NCI-H524 (cell line): ENCODE measurements at places on chromosomes 12 and 14.

DNA sequence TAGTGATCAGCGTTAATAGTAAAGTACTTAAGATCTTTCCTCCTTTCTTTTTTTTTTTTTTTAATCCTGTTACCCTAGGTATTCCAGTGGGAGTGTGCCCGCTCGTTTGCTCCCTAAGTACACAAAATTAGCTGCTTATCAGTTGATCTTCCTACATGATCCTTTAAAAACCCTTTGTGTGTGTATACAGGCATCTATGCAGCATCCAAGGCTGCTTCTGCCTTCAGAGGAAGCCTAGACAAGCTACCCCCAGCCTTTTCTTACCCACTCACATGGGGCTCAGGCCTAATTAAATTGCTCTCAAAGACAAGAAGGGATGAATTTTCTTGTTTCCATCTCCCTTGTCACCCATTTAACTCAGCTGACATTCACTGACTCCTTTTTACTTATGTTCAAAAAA is 343.4 kb upstream of the LMO3 start:
- DNase-seq = peak; percentile 33

GRCh38 chr12:104596134-104596799 is 139.5 kb downstream of the CHST11 start:
- no peak for DNase-seq

GRCh38 chr12:97474161-97474560 is 11.6 kb downstream of the RMST start:
- no peak for DNase-seq

DNA sequence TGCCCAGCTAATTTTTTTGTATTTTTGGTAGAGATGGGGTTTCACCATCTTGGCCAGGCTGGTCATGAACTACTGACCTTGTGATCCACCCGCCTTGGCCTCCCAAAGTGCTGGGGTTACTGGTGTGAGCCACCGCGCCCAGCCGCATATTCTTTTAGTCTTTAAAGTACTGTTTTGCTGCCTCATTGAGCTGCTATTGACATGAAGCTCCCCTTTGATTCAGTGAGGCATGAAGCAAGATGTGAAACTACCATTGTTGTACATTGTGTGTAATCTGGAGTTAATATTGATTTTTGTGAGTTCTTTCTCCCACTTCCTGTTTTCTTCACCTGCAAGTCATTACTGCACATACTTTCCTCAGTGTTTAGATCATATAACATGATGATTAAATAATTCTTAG is 80.8 kb downstream of the MNAT1 start:
- no peak for DNase-seq

DNA sequence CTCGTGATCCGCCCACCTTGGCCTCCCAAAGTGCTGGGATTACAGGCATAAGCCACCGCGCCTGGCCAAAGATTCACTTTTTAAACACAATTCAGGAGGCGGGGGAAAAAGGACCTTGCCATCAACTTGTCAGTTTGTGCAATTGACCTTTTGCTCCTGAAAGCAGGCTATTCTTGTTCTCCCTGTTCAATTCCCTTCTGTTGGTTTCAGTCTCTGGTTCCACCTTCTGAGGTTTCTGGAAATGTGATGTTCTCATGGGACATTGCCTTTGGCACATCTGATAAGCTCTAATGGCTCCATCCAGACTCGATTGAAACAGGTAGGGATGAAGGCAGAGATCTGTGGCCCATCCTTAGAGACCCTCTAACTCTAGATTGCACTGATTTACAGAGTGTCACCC is 17.9 kb upstream of the CCDC85C start:
- no peak for DNase-seq

GRCh38 chr12:30201301-30202160 is 417.8 kb upstream of the TMTC1 start:
- peak; percentile 41 for DNase-seq

DNA sequence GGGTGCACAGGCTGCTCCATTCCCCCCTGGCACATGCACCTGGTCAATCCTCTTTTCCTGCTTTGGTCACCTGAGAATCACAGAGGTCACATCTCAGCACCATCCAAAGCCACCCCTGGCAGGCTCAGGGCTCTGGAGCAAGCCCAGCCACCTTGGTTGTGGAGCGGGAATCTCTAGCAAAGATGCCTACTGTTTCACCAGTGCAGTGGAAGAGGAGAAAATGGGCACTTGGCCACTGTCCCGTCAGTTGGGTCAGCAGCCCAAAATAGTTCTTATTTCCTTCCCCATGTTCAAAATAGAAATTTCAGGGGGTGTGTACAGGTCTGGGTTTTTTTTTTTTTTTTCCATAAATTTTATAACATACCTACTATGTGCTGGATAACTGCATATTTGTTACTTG is 18.3 kb downstream of the RTL1 start:
- DNase-seq = no peak

DNA sequence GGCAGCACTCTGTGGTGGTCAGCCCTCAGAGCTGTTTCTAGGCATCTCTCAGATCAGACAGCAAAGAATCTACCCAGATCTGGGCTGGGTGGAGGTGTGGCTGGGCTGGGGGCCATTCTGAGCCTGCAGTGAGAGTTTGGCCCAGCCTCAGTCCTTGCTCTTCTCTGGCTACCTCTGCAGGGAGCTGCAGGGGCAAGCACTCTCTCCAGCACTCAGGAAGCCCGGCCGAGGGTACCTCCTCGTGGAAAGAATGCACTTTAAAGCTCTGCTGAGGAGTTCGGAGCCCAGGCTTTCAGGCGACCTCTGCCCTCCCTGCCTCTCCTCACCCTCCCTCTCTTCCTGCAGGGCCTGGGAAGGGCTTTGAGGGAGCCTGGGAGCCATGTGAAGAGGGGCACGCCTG is 31.2 kb downstream of the IL31 start:
- DNase-seq = no peak

- no peak for DNase-seq
These were observed 2.7 kb downstream of the CD163L1 start for GRCh38 chr12:7441216-7441615.

DNA sequence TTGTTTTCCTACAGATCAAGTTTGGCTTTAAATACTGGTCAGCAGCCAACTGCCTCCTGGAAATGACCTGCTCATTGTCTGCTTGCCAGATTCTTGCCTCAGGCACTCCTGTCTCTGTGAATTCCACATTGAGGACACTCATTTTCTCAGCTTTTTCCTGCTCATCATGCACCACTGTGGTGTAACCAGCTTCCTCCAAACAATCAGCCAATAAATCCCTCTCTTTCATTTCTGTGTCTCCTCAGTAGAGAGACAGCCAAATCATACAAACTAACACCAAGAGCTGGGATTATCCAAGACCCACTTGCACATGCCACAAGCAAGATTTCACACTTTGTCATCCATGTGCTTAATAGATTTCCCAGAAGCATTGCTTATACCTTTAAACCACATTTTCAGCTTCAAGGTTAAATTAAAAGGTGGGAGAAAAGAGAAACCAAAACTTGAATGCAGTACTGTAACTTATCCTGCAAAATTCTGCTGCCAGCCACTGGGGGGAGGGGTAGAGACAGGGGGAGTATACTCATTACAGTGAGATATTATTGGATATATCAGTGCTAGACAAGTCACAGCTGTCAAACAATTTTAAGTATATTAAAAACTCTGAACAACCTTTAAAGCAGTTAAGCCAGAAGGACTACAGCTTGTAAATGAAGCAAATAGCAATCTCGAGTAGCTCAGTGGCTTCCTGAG is 105.0 kb downstream of the PPP2R5E start:
- DNase-seq = peak; percentile 91

GRCh38 chr14:64772397-64772950 is 68.2 kb downstream of the PLEKHG3 start:
- no peak for DNase-seq

DNA sequence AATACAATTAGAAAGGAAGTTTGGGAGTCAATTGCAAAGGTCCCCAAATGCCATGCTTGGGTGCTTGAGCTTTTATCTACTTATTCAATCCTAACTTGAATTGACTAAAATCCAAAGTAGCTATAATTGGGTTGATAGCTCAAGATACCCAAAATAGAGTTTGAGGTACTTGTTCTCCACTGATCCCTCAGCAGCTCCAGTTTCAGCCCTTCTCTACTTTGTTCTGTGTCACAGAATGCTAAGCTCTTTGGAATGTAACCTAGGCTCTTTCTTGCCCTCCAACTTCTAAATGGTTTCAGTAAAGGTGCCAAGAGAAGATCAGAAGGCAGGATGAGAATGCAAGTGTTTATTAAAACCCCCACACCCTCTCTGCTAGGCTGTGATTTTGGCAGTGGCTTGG is 251.4 kb upstream of the CLEC14A start:
- no peak for DNase-seq

DNA sequence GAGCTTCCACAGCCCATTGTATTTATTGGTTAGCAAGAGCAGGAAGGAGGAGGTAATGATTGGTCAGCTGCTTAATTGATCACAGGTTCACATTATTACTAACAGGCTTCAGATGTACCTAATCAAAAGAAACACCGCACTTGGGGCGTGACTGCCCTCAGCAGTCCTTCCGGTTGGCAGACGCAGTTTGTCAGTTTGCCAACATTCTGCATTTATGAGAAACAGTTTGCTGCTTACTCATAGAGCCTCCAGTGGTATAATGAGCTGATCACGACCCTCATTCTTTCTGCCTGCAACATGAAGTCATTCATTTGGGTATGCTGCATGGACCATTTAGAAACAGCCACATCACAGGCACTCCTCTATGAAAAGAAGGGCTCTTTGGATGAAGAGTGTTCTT is 42.5 kb upstream of the PPM1H start:
- DNase-seq = no peak

DNA sequence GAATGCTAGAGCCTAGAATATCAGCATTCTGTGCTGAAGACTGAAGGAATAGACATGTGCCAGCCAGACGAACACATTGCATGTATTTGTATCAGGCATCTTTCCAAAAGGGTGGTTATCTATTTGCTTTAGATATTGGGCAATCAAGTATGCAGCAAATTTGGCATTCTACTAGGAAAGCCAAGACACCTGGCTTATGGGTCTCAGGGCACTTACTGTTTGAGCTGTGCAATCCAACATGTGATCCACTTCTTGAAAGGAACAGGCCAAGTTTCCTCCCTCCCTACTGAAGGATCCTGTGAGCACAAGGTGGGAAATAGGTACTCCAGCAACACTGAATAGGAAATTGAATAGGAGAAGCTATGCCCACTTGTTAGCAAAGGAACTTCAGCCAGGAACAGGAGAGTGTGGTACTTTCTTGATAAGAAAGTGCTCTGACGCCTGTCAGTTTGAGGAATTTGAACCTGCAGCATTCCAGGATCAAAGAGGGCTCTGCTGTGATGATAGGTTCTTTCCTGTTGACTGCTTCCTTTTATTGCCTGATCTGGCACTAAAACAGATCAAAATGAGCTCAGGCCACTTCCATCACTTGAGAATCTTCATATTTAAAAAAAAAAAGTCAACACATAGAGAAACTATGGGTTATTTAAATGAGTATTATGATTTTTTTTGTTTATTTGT is 20.6 kb downstream of the OR6S1 start:
- DNase-seq = no peak

GRCh38 chr14:43132441-43132840 is 1374.6 kb downstream of the FSCB start:
- DNase-seq = no peak

DNA sequence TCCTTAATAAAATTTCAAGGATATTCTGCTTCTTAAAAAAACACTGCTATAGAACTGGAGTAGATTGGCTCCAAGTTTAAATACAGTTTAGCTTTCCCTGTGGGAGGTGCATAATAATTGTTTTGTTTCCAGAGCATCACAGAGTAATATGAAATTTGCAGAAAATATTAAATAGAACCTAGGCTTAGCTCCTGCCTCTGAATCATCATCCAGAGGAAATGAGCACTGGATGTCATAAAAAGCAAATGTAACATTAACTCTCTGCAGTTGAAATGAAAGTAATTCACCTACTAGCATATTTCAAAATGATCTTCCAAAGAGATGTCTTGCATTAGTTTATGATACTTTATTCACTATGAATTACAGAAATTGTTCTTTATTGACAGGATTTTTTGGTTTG is 769.8 kb downstream of the C12orf50 start:
- DNase-seq = no peak

DNA sequence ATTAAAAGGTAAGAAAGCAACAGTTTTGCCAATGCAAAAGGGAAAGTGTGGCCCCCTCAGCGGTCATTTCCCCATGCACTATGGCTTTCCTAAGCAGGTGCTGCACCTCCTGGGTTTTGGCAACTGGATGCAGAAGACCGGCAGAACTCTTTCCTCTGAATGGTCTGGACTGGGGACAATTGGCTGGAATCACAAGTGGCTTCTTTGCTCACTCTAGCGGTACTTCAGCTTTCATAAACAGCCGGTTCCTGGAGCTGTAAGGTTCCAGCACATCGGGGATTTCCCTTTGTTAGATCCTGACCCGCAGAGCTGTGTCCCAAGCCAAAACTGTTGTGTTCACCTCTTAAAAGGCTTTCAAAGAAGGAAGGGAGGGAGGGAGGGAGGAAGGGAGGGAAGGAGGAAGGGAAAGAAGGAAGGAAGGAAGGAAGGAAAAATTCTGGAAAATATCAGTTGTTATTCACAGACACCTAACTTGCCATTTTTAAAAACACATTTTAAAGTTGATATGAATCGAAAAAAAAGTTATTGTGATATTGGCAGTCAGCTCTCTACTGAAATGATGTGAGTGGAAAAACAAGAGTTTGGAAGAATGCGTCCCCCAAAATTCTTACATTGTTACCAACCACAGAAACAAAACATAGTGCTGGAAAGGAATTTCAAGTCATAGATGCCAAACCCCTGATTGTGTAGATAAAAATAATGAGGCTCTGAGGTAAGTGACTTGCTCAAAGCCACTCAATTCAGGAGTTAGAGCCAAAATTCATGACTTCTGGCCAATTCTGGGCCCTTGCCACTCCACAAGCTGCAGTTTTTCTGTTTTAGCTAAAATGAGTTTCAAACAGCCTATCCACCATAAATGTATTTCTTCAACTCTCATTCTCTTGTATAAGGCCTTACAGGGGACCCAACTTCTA is 220.6 kb upstream of the HMGA2 start:
- peak; percentile 34 for DNase-seq

DNA sequence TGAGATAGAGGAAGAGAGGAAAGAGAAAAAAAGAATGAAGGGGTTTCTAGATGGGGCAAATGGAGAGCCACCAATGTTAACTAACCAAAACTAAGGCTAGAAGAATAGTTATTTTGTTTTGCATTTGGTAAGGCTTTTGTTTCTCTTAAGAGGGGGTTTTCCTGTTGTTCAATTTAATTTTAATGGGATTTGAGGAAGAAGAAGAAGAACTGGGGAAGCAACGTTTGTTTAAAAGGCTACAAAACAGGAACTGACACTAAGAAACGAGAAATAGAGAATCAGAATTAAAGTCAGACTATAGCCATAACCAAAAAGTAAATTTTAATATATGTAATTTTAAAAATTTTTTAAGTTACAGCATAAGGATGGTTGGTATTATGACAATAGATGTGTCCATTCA is 13.7 kb downstream of the TXNDC16 start:
- no peak for DNase-seq

DNA sequence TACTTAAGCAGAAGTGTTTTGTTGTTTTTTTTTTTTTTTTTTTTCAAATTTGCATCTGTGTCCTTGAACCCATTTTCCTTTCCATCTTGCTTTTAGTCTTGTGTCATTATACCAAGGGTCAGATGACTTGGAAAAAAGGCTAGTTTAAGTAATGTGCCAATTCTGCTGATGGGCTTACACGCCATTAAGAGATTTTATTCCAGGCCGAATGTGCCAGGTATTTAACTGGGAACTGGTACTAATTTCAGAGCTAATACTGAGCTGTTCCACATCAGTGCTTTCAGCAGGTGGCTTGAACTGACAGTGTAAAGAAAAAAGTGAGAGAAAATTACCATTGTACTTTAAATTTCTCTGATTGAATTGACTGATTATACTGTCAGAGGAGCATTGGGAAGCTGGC is 224.9 kb downstream of the NPAS3 start:
- DNase-seq = peak; percentile 33
